Fibroblast of skin of scalp (primary cell): ENCODE measurements at places on chromosomes 3 and 15.

DNA sequence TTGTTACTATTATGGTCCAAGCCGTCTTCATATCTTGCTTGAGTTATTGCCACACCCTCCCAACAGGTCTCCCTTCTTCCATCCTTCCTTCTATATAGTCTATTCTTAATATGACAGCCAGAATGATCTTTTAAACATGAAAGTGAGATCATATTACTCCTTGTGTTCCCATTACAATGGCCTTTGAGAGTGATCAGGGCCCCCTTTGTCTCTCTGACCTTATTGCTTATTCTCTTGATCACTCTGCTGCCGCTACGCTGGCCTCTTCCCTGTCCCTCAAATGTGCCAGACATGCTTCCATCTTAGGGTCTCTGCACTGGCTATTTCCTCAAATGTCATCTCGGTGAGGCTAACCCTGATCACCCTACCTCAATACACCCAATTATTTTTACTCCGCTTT is 38.1 kb downstream of the UBE2E2 start:
- DNase-seq: no peak

DNA sequence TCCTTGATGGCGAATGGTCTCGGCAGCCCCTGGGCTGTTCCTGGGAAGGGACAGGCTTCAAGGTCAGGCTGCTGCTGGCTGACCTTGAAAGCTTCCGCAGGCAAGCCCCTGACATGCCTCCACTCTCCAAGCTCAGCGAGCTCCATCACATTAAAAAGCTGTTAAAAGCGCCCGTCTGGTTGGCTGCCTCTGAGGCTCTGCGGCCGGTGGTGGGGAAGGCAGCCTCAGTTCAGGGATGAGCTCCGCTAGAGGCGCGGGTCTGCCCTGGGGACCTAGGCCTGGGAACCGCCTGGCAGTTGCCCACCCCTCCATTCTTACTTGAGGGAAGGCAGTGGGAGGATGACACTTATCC is 103.8 kb downstream of the LINGO1 start:
- no peak for DNase-seq

- DNase-seq: no peak
Observed at GRCh38 chr3:140395134-140396075, 282.5 kb upstream of the TRIM42 start.

DNA sequence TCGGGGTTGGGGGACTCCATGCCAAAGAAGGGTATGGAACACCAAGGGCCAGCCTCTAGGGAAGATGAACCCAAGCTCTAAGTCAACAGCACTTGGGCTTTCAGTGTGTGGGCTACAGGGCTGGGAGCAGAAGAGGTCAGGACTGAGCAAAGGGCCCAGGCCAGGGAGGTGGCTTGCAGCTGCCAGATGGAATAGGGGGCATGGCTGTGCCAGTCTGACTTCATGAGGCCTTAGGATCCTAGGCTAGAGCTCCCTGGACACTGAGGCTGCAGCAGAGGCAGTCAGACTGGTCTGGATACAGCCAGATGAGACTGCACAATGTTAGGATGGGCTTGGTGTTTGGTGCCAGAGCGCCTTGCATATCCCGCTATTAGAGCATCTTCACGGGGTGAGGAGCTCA is 3.8 kb downstream of the RASGRF1 start:
- no peak for DNase-seq

- DNase-seq: no peak
Observed at GRCh38 chr15:42157381-42157780, 945 bp upstream of the PLA2G4F start.

GRCh38 chr3:73955494-73956070 is 330.8 kb upstream of the PDZRN3 start:
- DNase-seq: no peak

DNA sequence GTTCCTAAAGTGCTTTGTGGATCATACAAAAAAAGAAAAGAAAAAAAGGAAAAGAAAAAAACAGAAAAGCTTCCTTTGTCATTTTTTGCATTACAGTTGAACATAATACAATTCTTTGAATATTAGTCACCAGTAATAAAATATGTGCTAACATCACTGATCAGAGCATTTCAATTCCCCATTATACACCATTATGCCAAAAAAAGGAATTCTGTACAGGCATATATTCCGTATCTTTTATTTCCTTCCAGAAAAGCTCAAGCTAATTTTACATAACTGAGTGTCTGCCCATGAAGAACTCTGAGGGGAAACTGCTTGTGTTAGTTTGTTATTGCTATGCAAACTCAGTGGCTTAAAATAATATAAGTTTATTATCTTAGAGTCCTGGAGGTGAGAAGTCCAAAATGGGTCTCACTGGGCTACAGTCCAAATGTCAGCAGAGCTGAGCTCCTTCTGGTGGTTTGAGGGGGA is 377.9 kb downstream of the GAP43 start:
- DNase-seq: peak; percentile 53
